ENCODE measurements at places on chromosomes 7 and 10.

GRCh38 chr10:60955957-60956425, 12.0 kb upstream of the RHOBTB1 start:
- DNase-seq: no peak

DNA sequence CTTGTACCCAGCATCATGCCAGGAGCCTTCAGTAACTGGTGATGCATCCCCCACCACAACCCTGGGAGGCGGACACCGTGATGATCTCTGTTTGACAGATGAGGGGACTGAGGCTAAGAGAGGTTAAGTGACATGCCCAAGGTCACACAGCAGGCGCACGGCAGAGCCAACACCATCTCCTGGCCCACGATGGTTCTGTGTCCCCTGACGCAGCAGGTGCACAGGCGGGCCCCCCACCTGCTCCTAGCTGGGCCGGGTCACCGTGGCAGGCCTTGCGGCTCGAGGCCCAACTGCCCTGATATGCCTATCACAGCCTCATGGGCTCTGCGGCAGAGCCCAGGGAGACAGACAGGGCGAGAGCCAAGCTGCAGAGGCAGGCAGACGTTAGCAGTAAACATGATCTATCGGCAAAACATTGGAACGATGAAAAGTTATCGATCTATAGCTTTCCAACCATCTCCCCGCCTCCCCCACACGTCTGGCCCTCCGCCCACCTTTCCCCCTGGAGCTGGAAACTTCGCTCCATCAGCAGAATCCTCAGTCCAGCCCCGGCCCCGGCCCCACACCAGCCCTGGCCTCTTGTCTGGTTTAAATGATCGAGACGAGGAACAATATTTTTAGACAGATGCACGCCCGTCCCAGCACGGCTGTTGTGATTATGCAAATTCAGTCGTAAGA, 65.9 kb downstream of the ELFN1 start:
- DNase-seq: peak; percentile 77

- no peak for DNase-seq
Measured at GRCh38 chr10:124339119-124340032, 79.3 kb downstream of the OAT start.

- peak; percentile 80 for DNase-seq
Measured at GRCh38 chr7:5382281-5382892, 41.2 kb downstream of the TNRC18 start.

DNA sequence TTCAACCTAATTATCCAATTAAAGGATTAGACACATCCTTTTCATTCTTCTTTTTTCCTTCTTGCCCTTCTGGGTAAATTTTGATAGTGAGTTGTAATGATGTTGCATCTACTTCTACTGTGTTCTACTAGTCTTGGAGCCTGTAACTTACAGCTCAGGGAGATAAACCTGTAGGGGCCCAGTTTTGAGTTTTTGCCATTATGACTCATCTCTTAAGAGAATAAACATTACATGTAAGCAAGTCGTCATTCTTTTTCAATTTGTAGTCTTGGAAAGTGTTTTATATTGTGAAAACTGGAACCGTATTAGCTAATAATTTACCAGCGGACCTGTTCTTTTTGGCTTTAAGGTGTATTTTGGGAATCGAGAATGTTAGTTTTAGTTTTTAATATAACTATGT, 89.7 kb upstream of the RPA3 start:
- DNase-seq: no peak
